ENCODE measurements at places on chromosomes 12 and 14.

- peak; percentile 72 for DNase-seq
Measured at GRCh38 chr14:33682760-33683159, 268.1 kb downstream of the EGLN3 start.

DNA sequence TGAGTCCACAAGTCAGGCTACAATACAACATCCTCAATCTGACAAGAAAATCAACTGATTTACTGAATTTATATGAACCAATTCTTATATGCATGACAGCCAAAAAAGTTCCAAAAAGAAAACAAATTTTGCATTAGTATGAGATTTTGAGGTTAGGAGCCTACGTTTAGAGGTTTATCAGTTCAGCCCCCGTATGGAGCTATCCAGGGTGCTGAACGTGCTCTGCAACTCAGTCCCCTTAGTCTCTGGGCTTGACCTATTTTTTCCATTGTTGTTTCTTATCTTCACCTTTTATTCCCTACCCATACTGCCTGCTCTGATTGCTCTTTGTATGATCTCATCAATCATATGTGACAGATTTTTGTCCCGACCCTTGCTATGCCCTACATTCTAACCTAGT, 693.0 kb downstream of the NRXN3 start:
- DNase-seq: peak; percentile 60

DNA sequence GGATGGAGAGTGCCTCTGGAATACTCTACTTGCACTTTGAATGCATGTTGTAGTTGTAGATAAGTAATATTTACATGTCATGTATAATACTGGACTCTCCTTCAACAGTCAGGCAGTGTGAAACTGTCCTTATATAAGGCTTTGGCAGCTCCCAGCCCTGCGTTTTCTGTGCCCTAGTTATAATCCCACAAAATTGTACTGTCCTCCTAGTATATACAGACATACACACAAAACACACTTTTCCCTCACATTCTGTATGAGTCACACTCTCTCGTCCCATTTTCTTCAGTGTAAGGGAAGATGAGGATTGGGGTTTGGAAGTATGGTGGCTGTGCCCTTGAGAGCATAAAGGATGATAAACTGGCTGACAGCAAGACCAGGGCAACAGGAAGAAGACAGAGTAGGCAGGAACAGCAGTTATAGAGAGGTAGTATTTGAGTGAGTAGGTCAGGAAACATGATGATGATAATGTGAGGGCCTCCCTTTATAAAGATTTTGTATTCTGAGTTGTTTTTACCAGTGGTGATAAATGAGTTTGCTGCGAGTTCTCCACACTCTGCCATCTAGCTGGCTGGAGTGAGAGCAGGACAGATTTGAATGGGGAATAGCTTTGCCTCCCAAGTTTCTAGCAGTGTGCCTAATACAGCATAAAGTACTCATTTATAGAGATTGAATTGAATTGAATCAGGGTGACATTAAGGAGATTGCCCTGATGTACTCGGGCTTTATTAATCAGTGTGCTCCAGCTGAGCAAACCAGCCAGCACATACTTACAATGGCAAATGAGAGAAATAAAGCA, 5.0 kb downstream of the CREBL2 start:
- no peak for DNase-seq

DNA sequence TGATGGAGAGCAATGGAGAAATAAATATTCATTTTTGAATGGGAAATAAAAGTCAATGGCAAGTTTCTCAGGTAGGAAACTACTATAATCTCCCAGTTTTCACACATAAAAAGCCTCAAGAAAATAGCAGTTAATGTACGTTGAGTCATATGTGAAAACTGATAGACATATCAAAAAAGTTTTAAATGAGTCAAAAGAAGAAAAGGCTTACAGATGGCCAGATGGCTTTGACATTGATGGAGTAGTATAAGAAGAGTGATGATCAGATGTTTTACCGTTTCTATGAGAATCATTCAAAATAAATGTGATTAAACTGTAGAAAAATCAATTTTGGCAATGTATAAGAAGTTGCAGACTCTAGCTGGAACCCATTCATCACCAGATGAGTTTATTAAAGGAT, 97.8 kb downstream of the LLPH start:
- DNase-seq: no peak

DNA sequence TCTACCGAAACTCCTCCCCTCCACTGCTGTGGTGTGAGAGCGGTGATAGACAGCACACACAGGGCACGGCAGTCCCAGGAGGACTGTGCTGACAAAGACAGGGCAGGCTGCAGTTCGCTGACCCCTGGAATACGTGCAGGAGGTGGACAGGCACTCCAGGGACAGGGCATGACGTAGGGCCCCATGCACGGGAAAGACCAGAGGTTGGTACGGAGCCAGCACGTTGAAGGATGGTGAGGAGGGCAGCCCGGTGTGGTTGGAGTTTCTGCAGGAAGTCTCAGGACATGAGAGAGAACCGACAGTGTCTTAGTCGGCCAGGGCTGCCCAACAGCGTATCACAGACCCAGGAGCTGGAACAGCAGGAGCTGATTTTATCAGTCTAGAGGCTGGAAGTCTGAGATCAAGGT, 254.2 kb upstream of the FKBP4 start:
- no peak for DNase-seq

DNA sequence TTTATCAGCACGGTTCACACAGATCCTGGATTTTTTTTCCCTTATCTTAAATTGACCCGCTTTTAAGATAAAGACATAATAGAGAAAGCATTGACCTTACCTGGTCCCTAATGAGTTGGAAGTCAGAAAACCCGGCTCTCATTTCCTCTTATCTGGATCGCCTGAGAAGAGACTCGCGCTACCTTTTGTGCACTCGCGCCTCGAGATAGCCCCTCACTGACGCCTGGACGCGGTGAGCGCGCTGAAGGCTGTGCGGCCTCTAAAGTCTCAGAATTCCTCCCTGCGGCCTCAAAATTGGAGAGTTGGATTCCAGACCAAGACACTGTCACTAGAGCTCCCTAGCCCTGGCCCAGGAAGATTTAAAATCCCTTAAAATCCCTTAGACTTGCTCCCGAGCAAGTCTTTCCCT, 7.0 kb downstream of the NKX2-1 start:
- no peak for DNase-seq

GRCh38 chr12:28440081-28440608, 249.9 kb downstream of the CCDC91 start:
- DNase-seq: no peak

- no peak for DNase-seq
Measured at GRCh38 chr14:77007183-77007974, 21.1 kb downstream of the IRF2BPL start.

- no peak for DNase-seq
Measured at GRCh38 chr12:132023658-132024057, 73.9 kb downstream of the EP400 start.

DNA sequence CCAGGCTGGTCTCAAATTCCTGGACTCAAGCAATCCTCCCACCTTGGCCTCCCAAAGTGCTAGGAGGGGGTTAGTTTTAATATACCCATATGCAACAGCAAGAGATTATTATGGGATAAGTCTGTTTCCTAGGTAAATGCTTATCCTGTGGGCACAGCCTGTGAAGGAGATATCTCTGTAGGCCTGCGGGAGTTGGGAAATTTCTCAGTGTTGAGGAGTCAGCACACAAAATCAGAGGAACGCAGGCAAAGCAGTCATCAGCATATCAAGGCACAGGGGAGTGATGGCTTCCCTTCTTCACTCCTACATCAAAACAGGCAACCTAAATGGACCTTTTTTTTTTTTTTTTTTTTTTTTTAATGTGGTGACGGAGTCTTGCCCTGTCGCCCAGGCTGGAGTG, 20.9 kb upstream of the TMED10 start:
- DNase-seq: no peak

- DNase-seq: no peak
Measured at GRCh38 chr12:80264891-80265290, 165.6 kb downstream of the OTOGL start.

- DNase-seq: no peak
Measured at GRCh38 chr12:24230061-24230701, 280.7 kb upstream of the SOX5 start.

DNA sequence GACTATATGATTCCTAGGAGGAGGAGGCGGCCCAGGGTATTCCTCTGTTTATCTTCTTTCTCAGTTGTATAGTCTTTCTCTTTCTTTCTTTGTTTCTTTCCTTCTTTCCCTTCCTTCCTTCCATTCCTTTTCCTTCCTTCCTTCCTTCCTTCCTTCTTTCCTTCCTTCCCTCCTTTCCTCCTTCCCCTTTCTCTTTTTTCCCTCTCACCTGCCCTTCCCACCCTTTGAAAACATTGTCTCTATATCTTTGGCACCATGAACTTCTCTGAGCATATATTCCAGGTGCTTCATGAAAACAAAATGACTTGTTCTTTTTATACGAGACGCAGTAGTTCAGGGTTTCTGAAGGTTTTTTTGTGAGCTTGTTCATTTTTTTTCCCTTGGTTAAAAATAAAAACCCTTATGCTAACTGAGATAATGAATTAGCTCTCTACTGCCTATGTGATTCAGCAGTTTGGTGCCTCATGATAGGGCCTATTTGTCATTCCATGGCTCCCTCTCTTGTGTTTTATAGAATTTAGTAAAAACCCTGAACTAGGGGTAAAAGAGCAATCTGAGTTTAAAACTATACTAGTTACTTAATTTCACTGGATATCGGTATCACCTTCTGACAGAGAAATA, 3.2 kb upstream of the TESPA1 start:
- no peak for DNase-seq

DNA sequence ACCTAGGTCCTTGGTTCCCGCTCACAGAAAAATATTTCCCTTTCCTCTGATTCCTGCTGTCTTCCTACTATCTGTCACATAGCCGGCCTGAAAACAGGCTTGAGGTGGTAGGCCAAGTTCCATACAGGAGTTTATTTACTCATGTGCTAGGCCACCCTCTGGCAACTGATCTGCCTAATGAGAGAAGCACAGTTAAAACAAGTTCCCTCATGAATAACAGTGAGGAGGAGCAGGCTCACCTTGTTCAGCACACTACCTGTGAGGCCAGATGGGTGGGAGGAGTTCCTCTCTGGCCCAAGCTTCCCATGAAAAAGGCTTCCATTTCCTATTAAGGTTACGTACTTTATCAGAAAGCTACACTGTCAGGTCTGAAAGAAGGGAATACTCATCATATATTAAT, 206.0 kb downstream of the MYRFL start:
- no peak for DNase-seq

- DNase-seq: peak; percentile 81
Measured at GRCh38 chr14:20697273-20698017, 8.9 kb downstream of the ANG start.

GRCh38 chr14:52961060-52961639, 10.3 kb upstream of the FERMT2 start:
- peak; percentile 62 for DNase-seq

DNA sequence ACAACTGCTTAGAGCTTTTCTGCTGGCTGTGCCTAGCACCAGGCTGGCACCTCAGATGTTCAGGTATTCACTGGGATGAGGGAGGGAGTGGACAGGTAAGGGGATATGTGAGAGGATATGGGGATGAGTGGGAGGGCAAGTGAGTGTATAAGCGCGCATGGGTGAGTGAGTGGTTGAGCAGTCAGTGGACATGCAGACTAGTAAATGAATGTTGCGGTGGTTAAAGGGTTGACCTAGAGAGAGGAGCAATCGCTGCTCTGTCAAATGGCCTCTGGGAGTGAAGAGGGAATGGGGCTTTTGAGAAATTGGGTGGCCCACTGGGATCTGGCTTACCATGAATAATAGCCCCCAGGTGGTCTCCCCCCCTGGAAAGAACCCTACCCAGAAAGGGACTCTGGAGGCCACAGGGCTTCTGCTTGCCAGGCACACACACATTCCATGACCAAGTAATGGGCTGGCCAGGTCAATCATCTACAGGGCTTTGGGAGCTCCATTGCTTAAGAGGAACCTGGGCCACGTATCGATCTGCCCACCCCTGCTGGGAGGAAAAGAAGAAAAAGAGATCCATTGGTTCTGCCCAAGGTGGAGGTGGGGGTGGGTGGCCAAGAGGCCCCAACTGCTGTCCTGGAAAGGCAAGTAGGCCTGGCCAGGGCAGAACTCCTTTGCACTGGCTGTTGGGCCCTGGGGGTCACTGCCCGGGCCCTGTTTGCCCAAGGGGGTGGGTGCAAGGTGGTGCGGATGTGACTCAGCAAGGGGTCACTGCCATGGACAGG, 30.8 kb upstream of the ZFP36L1 start:
- DNase-seq: no peak

DNA sequence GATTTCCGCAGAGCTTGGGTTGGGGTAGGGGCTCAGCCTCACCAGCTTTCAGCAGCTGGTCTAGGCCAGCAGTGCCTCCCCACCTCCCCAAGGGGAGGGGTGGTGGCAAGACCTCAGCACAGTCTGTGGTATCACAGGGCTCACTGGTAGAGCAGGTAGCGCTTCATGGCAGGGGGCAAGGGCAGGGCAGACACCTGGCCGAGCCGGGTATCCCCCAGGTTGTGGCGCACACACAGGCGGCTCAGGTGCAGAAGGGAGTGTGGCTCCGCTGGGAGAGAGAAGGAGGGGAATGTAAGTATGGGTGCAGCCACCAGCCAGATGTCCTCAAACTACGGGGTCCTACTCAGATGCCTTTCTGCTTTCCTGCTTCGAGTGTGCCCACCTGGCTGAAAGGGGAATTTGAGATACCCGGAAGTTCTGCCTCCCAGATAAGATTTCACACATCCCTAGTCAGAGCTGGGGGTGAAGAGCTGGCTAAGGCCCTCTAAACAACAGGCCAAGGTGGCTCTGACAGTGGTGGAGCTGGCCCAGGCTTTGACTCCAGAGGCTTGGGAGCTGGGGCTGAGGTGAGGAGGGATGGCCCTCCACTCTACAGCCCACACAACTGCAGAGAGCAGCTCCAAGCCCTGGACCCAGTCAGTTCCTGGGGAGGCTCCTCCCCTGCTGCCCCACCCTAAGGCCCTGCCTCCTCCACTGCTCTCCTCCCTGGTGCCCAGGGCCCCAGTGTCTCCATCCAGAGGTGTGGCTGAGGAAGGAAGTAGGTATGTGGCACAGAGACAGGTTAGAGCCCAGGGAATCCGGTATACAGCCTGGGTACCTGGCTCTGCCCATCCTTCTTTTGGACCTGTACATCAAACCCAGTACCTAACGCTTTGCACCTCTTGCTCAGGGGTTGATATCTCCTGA, 1.8 kb downstream of the SPSB2 start:
- no peak for DNase-seq

- no peak for DNase-seq
Measured at GRCh38 chr14:76941544-76941943, 87.0 kb downstream of the IRF2BPL start.

DNA sequence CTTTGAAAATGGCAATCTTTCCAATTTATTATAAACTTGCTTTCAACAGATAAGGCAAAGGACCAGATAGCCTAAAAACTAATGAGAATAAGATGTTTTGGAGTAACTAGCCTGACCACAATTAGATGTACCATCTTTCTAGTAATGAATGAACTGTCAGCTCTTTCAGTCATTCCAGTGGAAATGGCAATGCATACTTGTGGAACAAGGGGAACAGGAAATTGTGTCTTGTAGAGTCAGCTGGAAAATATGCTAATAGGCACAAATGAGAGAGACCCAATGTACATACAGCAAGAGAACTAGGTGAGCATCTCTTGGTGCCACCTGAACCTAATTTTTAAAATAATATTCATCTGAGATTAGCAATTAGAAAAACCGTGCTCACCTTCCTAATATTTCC, 76.1 kb upstream of the GPHB5 start:
- DNase-seq: no peak

GRCh38 chr12:115946092-115946491, 331.4 kb downstream of the MED13L start:
- no peak for DNase-seq

Measured in testis (tissue), 5 donors.